ENCODE measurements at places on chromosomes 5 and 9.
A peak's percentile ranks its signal among the peaks of the same experiment; 100 is the strongest.

- no peak for DNase-seq
These were observed 183.5 kb upstream of the ACO1 start for GRCh38 chr9:32200896-32201295.

- peak; percentile 37 for DNase-seq
These were observed 278.1 kb downstream of the AOPEP start for GRCh38 chr9:95004411-95005277.

DNA sequence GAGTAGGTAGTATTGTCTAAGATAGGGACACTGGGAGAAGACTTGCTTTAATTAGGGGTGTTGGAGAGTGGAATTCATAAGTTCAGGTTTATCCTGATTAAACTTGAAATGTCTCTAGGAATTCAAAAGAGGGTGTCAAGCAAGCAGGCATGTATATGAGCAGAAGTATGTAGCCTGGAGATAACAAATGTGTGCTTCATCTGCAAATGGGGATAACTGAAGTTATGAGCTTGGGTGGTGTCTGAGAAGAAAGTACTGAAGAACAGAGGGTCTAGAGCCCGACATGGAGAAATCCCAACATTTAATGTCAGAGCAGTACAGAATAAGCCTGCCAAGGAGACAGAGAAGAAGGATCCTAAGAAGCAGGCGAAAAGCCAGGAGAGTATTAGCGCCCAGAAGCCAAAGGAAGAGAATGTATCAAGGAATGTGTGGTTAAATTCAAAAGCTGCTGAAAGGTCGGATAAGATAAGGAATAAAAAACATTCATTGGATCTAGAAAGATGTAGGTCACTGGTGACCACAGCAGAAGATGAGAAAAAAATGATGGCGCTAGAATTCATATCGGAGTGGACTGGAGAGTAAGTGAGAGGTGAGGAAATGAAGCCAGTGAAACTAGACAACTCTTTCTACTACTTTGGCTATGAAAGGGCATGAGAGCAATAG, 401.5 kb upstream of the PIK3R1 start:
- no peak for DNase-seq

DNA sequence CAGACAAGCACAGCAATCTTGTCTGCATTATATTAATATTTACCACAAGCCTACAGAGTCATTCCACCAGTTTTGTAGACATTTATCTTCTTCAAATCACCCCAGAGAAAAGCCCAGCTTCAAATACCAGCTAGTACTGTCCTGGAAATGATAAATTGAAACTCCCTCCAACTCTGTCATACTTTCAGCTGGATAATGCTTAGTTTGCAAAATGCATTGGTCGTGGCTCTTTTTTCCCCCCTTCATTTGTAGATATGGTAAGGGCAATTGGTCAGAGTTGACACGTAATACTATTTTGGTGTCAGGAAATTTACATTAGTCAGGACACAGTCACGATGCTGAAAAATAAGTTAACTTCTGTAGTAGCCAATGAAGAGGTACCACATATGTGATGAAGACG, 21.2 kb downstream of the HMHB1 start:
- no peak for DNase-seq

DNA sequence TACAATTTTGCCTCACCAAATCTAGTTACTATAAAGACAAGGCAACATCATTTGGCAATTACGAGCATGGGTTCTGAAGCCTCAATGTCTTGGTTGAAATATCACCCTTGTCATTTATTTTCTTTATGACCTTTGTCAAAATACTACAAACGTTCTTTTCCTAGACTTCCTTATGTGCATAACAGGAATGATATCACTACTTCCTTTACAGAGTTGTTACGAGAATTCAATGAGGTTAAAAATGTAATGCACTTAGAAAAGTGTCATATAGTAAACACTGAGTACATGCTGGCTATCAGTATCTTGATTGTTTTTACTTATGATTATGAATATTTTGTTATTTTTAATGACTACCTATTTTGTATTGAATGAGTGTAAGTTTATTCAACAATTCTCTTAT, 640.9 kb upstream of the CCNG1 start:
- DNase-seq: no peak

GRCh38 chr5:57598097-57598496, 115.5 kb upstream of the ACTBL2 start:
- no peak for DNase-seq

DNA sequence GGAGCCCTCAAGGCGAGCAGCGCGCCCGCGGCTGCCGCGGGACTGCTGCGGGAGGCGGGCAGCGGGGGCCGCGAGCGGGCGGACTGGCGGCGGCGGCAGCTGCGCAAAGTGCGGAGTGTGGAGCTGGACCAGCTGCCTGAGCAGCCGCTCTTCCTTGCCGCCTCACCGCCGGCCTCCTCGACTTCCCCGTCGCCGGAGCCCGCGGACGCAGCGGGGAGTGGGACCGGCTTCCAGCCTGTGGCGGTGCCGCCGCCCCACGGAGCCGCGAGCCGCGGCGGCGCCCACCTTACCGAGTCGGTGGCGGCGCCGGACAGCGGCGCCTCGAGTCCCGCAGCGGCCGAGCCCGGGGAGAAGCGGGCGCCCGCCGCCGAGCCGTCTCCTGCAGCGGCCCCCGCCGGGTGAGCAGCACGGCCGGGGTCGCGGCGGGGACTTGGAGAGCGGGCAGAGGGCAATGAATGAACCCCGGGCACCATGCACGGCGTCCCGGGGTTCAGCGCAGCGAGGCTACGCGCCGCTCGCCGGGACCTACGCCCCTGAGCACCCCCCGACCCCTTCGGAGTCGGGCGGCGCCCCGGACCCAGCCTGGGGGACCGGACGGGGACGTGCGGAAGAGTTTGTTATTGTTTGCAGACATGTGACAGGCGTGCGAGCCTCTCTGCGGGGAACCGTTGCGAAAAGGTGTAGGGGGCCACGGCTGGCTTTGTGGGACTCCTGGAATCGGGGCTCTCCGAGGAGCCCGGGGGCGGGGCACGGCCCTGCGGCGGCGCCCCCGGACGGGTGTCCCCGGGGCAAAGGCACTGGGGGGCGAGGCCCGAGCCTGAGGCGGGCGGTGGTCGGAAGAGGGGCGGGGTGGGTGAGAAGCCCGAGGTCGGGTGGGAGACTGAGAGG, 553 bp downstream of the MAP3K1 start:
- DNase-seq: no peak

DNA sequence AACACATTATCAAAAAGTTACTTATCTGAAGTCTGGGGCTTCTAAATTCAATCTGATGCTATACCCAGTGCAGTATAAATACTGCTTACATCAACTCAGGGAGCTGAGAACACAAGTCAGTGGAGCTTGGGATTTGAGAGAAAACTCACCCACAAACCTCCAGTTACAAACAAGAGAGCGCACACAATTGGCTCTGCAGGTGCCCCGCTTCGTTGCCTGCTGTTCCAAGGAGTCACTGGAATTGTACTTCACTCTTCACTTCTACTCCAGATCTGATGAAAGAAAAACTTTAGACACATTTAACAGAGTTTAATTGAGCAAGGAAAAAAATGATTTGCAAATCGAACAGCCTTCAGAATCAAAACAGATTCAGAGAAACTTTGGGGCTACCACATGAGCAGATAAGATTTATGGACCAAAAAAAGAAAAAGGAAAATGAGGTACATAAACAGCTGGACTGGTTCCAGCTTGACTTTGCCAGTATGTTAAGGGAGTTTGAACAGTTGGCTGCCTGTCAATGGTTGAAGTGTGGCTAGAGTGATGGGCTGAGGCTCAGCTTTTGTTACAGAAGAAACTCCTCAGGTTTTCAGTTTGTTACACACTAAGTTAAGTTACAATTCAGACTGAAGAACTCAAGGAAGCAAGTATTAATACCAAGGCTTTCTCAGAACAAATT, 156.6 kb downstream of the AOPEP start:
- no peak for DNase-seq

DNA sequence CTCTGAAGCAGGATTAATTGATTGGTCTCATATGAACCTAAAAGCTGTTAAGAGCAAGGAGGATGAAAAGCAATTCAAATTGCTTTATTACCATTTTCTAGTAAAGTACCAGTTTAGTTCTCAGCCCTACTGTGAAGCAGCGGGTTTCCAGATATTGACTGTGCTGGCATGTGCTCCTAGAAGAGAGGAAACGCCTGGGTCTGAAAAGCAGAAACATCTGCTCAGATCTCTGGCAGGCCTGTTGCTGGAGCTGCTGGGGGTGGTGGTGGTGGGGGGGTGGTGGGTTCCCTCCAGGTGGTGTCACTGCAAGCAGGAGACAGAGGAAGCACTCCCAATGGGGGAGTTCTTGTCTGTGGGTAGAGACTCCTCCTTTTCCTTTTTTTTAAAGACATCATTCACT, 105.5 kb upstream of the ZNF462 start:
- DNase-seq: no peak

DNA sequence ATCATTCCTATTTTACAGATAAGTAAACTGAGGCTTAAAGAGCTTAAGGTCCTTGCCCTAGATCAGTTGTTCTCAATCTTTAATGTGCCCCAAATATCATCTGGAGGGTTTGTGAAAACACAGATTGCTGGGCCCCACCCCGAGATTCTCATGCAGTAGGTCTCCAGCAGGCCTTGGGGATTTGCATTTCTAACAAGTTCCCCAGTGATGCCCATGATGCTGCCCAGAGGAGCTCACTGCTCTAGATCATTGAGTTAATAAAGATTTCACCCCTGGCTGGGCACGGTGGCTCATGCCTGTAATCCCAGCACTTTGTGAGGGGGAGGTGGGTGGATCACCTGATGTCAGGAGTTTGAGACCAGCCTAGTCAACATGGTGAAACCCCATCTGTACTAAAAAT, 42.8 kb upstream of the RAD23B start:
- no peak for DNase-seq

GRCh38 chr5:87340716-87341115, 72.0 kb downstream of the CCNH start:
- DNase-seq: peak; percentile 80

- DNase-seq: no peak
These were observed 67.6 kb downstream of the LMX1B start for GRCh38 chr9:126681336-126681735.

- DNase-seq: no peak
These were observed 48.2 kb downstream of the ABCA1 start for GRCh38 chr9:104879555-104880309.

DNA sequence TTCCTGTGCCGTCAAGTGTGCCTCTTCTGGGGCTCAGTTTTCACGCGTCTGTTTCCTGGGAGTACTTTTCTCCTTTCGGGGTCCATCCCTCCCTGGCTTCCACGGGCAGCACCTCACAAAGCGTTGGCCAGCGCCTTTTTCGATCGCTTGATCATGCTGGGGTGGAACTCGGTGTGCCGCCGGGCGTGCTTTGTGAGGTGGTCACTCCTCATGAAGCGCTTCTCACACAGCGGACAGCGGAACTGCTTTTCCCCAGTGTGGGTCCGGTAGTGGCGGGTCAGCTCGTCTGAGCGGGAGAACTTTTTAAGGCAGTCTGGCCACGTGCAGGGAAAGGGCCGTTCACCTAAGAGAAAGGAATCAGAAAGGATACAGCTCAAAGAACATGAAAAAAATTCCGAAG, 26.8 kb downstream of the KLF9 start:
- no peak for DNase-seq

- DNase-seq: no peak
These were observed 3.3 kb downstream of the MEF2C start for GRCh38 chr5:88879724-88880123.

- DNase-seq: no peak
These were observed 233.7 kb upstream of the ADRA1B start for GRCh38 chr5:159682623-159683022.

DNA sequence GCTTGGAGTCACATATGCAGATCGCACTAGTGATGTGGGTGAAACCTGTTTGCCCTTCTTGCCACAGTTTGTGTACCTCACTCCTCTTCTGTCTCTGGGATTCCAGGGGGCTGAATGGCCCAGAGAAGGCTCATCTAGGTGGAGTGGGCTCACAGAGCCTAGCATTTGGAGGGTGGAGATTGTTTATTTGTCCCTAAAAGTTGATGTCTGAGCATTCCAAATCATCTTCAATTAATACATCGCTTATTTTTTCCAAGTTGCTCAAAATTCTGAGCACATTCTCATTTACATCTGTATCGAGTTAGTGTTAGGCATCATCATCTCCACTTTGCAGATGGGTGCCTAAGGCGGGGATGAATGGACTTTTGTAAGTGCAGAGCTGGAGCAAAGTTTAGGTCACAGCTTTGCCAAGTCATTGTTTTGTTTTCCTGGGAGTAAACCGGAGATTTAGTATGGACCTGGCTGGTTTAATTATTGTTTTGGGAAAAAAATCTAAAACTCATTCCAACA, 2.0 kb downstream of the ABL1 start:
- DNase-seq: no peak

DNA sequence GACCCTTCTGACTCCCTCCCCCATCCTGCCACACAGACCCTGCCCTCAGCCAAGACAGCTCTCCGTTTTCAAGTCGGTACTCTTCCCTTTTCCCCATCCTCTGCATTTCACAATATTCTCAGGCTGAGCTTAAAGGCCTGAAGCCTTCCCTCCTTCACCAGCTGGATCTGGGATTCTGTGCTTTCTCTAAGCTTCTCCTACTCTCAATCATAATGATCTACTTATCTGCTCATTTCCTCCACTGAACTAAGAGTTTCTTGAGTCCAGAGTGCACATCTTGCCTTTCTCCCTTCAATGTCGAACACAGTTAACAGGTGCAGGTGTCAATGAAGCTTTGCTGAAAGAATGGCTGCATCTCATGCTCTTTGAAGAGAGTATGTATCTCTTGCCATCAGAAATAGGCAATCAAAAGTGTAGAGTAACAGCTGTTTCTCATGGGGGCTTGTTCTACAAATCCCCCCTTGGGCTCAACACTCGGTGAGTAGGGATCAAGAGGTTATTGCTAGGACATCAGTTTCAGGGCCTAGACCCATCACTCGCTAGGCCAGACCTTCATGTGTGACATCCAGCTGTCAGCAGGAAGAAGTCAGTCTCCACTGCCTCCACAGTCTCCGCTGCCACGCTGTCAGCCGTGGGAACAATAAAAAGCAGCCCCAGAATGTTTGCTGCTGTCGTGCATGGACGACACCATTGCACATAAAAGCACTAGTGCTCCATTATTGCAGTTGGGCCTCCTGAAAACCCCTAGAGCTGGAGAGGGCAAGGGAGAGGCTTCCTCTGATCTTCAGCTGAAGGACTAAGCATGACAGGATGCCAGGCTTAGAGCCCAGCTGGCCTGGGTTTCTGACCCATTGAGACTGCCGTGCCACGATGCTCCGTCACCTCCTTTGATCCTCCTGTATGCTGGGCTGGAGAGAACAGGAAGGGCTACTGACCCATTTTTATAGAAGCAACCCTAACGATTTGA, 23.7 kb downstream of the TRAF1 start:
- DNase-seq: no peak

DNA sequence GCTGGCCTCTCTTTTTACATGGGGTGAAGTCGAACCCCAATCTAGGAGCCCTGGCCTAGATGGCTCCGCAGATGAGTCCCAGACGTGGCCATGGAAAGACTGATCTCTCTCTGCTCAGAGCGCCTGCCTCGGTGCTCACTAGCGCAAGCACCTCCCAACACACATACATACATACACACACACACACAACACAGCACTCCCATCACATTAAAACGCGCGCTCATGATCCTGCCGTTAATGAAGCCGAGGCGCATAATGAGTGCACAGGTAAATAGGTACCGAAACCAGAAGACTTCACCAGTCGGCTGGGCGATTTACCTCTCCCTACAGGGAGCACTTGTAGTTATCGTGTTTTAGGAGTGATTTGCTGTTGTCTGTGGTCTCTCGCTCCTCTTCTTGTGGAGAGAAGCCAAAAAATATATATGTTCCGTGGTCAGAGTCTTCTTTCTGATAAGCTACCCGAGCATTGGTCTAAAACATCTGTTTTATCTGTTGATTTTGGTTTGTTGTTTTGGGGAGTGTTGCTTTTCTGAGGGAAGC, 207.7 kb downstream of the MEF2C start:
- DNase-seq: no peak

Data from activated CD4-positive, alpha-beta T cell treated with anti-CD3 and anti-CD28 coated beads, Interleukin-2, amount 50 U/mL, for 16 hours (primary cell).